Testis (tissue), 5 donors: ENCODE measurements at places on chromosomes 6 and 20.

DNA sequence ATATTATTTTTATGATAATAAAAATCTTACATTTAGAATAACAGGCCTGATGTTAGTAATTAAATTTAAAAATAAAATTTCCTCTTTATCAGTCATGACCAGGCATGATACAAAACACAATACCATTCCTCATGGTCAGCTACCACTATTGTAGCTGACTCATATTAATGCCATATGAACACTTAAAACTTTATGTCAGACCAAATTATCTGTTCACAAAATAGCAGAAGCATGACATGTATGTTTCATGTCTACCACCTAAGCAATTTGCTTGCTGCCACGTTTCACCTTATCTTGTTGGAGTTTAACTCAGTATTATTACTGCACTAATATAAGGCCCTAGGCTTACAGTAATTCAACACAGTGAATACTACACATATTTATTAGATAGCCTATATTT lies 65.7 kb downstream of the HTR1B start:
- H3K4me1 ChIP-seq = no peaks in the 10 kb centered on the region
- no peak overlapping the region for H3K27ac ChIP-seq
- no peaks in the 10 kb centered on the region for H3K27me3 ChIP-seq
- DNase-seq = no peak

DNA sequence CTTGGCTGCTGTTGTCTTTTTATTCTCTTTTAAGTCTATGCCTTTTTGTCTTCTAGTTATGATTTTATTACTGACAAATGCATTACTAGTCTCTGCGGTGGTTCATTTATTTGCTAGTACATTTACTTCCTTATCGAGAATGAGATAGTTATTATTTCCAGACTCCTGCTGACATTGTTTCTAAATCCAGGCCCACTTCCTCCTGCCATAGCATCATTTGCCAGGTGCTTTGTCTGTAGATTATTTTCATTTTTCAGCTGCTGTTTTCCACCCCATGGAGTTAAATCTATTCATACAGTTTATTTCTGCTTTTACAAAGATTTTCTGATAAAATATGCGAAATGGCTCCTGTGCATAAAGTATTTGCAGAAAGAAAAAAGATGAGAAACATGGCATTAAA lies 459.7 kb downstream of the MMUT start:
- no peak overlapping the region for H3K27ac ChIP-seq
- no peaks in the 10 kb centered on the region for H3K36me3 ChIP-seq
- no peak for DNase-seq
- H3K4me3 ChIP-seq = no peak overlapping the region
- no peaks in the 10 kb centered on the region for H3K4me1 ChIP-seq

DNA sequence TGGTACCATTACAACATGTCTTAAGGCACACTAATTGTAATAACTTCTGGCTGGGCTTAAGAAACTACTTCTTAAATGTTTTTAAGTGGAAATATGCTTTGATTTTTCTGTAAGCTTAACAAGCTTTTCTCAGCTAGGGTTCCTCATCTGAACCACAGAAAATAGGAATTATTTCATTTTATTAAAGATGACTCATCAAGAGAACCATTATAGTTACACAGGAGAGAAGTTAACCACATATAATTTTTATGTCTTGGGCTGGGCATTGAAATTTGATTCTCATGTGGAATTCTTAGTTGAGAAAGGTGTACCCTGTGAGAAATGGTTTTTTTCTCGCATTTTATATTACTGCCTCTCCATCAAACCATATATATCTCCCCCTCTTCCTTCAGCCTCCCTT lies 75.1 kb downstream of the QKI start:
- H3K27ac ChIP-seq = no peak overlapping the region
- no peak for DNase-seq
- no peaks in the 10 kb centered on the region for H3K36me3 ChIP-seq
- no peaks in the 10 kb centered on the region for H3K27me3 ChIP-seq

DNA sequence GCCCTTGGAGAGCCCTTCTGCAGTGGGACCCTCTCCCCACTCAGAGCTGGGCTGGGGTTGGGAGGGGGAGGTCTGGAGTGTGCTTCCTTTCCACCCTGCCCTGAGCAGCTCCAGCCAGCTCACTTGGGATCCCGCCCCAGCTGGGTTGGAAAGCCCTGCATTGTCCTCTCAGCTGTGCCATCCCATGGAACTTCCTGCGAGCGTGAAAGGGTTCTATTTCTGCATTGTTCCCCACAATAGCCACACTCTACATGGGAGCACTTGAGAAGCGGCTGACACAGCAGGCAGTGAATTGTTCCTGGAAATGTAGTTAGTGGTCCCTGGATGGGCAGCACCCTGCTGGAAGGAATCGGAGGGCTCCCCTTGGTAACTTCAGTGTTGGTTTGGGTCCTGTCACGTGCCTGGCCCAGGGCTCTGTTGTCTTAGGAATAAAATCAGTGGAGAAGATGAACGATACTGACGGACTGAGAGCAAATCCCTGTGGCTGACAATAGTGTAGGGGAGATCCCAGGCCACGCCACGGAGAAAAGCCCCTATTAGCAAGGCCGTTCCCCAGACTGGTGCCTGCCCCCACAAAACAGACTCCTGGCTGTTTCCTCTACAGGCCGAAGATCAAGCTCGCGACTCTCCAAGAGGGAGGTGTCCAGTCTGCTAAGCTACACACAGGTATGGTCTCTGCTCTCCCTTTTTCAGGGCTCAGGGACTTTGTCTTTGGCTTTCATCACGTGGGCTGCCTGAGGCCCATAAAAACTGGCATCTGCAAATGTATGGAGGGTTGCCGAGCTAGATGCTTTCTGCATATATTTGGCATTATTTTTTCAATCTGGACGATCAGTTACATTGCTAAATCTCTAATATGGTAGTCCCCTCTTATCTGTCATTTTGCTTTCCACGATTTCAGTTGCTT lies 18.8 kb downstream of the DNMT3B start:
- H3K4me3 ChIP-seq = no peak overlapping the region
- no peaks in the 10 kb centered on the region for H3K36me3 ChIP-seq
- peaks cover 3% of the 10 kb centered on the region for H3K4me1 ChIP-seq
- DNase-seq = no peak
- H3K27ac ChIP-seq = no peak overlapping the region

GRCh38 chr6:124530926-124531325 lies 431.3 kb upstream of the RNF217 start:
- H3K4me1 ChIP-seq = no peaks in the 10 kb centered on the region
- DNase-seq = no peak
- H3K36me3 ChIP-seq = no peaks in the 10 kb centered on the region
- no peaks in the 10 kb centered on the region for H3K27me3 ChIP-seq

DNA sequence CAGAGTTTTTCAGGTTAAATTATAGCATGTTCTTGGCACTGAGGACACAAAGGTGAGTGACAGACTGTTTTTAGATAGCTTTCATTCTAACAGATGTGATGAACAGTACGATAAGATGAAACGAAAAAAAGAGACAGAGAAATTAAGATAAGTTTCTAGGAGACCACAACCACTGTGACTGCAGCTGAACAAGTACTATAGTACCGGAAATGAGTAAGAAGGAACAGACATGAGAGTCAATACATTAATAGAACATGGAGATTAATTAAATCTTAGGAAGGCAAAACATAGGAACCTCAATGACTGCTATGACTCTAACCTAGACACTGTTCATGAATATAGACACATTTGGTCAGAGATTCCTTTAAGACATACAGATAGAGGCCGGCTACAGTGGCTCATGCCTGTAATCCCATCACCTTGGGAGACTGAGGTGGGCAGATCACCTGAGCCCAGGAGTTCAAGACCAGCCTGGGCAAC lies 40.2 kb downstream of the HBS1L start:
- H3K36me3 ChIP-seq = no peaks in the 10 kb centered on the region
- no peak for DNase-seq
- H3K27ac ChIP-seq = no peak overlapping the region
- no peaks in the 10 kb centered on the region for H3K4me1 ChIP-seq
